ENCODE measurements at places on chromosomes 12 and 14.

- peak; percentile 81 for DNase-seq
Measured at GRCh38 chr12:24822121-24822899, 126.6 kb downstream of the BCAT1 start.

DNA sequence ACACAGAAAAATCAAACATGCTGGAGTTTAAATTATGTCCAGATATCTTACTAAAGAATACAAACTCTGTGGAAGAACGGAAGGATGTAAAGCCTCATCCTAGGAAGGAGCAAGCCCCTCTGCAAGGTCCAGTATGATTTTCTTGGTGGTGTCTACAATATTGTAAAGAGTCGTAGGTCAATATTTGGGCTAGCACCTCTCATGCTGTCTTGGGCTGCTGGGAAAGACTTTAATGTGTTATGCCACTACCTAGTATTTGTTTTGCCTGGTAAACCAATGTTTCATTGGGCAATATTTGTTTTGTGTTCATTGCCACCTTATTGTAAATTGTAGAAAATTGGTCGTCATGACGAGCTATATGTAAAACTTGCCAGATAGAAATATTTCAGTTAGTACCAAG lies 26.6 kb downstream of the RESF1 start:
- DNase-seq = no peak

GRCh38 chr14:96249029-96249428 lies 7.0 kb upstream of the BDKRB1 start:
- peak; percentile 92 for DNase-seq

GRCh38 chr12:2256915-2257314 lies 204.1 kb downstream of the CACNA1C start:
- DNase-seq = peak; percentile 93

DNA sequence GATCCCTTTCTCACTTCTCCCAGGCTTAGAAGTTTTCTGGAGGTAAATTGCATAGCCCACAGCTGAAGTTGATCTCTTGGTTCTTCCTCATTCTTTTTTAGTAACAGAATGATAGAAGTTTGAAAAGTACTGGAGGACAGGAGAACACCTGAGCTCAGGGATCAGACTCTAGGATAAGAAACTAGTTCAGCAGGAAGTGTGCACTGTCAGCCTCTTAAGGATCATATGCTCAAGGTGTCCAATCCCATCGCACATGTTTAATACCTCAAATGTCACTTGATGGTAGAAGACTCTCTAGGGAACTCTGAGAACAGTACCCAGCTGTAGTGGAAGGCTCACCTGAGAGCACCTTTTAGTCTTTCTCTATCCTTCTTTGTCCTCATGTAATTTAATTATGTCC lies 14.7 kb upstream of the LIMA1 start:
- no peak for DNase-seq

Measured in EL (cell line).